ENCODE measurements at places on chromosomes 7 and 10.

DNA sequence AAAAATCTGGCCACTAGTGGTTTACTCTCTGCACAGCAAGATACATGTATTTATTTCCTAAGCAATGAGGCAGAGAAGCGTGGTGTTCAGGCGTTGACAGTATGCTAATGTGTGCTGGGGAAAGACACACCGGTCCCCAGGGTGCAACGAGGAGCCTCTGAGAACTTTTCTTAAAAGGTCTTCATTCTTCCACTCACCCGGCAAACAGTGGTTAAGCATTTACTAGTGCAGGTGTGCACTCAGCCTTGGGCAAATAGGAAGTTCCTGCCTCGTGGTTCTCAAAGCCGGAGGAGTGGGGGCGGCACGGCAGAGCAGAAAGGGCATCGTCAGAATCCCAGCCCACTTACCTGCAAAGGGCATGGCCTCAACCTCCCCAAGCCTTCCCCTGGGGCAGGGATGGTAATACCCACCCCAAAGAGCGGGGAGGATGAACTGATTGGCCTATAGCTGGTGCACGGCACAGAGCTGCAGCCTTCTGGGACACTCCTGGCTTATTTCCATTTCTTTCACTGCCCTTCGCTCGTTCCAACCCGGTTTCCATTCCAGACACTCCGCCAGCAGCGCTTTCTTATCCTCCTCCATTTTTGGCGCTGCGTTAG, 184.3 kb upstream of the CTBP2 start:
- DNase-seq, result no peak

- no peak for DNase-seq
These were observed 30.2 kb downstream of the NAMPT start for GRCh38 chr7:106254525-106255116.

- DNase-seq, result no peak
These were observed 32.2 kb downstream of the SVOPL start for GRCh38 chr7:138668946-138669345.

DNA sequence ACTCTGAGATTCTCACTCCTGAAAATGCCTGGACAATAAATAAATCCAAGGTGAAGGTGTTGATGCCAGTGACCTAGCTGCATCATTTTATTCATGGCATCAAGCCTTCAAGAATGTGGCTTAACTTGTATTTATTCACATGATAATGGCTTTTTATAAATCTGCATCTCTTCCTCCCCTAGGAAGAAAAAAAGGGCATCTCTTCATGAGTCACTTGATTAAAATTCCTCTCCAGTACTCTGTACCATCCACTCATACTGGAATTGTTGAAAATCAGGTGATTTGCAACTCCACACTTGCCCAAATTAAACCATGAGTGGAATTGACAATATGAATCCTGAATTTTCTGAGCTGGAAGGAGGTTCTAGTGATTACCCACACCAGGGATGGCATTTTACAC, 30.2 kb downstream of the PTPRE start:
- no peak for DNase-seq

- DNase-seq, result no peak
These were observed 340.6 kb downstream of the TFEC start for GRCh38 chr7:115689941-115690340.

GRCh38 chr7:30920021-30920583, 8.4 kb downstream of the AQP1 start:
- DNase-seq, result no peak

Measured in NCI-H774 (cell line).